Femur (tissue), 1 donor: ENCODE measurements at places on chromosomes 1 and 21.

DNA sequence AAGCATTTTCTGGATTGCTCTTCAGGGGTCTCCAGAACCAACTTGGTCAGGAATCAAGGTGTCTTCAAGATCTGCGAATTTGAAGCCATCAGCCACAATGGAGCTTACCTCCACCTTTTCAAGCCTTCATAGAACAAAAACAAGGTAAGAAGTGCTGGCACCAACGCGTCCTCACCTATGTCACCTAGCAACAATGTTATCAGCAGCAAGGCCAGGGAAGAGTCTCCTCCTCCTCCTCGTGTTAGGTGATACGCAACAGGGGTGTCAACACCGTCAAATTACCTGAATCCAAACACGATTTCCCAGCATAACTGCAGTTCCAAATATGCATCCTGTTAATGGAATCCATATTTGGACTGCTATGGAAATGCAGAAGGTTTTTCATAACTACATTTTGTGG, 4.1 kb upstream of the TIAM1 start:
- DNase-seq = no peak

GRCh38 chr1:188170411-188170810, 1341.7 kb downstream of the PLA2G4A start:
- DNase-seq = no peak

DNA sequence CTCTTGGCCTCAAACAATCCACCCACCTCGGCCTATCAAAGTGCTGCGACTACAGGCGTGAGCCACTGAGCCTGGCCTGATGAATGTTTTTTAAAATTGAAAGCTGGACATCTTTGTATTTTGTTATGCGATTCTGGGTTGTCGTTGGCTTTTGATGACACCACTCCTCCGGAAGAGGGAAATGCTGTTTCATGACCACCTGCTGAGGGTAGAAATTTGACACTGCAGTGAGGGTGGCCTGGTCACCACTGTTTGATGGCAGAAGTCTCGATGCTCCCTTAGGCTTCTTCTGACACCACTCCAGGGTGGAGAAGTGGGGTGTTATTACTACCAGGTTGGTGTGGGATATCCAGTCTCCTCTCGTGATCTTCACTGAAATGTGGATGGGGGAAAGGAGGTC, 357.2 kb downstream of the RGS7 start:
- DNase-seq = no peak

DNA sequence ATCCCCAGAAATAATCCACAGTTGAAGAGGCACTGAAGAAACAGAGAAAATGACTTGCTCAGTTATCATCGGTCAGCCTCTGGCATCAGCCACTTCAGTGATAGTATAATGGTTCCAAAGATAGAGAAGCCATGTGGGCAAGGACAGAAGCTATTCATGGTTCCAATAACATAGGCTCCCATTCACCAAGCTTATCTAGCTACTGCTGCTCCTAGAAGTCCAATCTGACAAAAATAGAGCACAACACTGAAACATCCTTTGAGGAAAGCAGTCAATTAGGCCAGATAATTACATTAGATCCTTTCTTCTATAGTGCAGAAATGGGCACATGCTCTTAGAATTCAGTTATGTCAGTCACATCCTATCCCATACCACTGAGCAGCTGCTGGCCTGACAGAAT, 33.5 kb upstream of the CRB1 start:
- no peak for DNase-seq

DNA sequence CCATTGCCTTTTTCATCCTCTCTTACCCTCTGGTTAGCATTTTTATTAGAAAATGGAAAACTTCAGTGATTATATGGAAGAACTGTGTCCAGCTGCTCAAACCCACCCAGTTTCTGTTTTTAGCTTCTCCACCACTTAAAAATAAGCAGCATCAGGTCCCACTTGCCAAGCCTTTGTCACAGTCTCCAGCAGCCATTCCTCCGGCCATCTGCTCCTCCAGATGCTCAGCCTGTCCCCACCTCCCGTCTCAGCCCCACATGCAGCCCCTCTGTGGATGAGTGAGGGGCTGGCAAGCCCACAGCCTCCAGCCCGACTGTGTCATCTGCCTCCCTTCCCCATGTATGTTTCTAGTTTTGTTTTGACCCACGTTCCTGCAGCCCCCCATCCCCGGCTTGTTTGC, 289.7 kb downstream of the HHAT start:
- peak; percentile 29 for DNase-seq
